ENCODE measurements at places on chromosomes 6 and 20.

DNA sequence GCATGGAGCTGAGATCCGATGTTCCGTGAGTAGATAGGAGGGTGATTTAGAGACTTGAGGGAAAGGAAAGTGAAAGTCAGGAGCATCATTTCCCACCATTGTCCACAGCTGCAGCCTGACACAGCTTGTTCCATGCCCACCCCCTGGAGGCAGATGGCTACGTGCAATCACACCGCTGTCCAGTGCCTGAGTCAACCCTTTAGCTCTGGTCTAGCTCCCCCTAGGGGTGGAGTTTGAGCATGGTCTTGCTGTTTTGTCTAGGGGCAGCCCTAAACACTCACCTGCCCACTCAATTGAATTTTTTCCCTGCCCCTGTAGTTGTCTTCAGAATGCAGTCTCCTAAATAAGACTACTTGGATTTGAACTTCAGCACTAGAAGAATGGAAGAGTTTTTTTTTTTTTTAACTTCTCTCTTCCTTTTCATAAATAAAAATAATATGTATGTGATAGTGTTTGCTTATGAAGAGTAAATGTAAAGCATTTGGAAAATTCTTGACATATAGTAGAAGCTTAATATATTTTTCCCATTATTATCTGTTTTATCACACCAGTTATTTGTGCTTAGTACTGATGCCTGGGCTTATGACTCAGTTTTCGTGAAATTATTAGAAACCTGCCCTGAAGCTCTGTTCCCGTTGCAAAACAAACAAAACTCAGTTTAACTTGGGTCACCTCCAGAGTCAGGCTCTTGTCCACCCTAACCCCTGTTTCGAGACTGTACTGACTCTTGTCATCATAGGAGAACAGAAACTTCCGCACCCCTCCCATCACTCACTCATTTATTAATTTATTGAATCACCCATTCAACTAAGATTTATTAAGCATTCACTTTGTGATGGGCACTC is 814.8 kb downstream of the MAFB start:
- DNase-seq, result peak; percentile 38

DNA sequence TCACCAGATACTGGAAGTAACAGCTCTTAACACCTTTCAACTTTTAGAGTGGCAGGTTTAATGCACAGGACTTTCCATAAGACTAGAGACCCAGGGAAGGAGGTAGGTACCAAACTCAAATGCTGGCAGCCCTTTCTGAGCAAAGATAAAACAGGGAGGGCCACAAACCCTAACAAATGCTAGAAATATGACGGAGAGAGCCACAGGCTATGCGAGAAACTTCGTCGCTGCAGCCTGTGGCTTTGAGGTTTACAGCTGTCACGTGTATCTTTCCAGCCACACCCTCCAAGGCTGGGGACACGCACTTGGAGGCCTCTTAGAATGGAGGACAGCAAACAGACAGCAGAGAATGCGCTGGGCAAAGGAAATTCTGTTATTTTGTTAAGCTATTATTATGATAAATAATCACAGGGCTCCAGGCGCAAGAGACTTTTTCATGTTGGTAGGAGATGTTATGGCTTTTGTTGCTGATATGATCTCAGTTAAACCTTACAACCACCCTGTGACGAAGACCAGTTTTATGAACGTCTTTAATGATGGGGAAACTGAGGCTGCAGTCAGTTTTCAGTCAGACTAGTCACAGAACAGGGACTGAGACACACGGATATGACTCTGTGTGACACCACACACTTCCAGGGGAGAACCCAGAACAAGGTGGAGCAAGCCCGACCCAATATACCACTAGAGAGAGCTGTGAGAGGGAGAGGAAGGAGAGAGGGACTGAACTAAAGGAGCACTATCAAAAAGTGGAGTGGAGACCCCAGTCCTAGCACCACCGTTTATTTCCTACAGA is 2.0 kb downstream of the TRAM2 start:
- DNase-seq, result no peak

DNA sequence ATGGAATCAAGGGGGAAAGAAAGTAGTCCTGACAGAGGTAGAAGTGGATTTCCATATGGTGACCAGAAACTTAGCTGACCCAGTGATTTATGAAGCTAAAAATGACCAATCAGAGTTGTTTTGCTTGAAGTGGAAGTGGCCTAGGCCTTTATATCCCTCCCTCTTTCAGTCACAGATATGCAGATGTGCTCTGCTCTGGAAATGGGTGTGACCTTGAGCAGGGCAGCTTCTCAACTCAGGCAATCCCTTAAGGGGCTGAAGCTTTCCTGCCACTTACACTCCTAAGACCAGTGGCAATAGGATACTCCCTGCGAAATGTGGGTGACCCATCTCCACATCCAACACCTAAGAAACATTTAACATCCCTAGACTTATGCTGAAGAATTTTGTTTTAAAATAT is 256.6 kb downstream of the EYS start:
- DNase-seq, result peak; percentile 12

GRCh38 chr6:42454428-42454791 is 2.7 kb upstream of the TRERF1 start:
- DNase-seq, result no peak

- DNase-seq, result no peak
Observed at GRCh38 chr20:24605937-24606455, 136.6 kb downstream of the SYNDIG1 start.

- no peak for DNase-seq
Observed at GRCh38 chr6:54957698-54958097, 111.1 kb downstream of the FAM83B start.

GRCh38 chr6:96520171-96521115 is 1.2 kb upstream of the UFL1 start:
- no peak for DNase-seq

GRCh38 chr6:143399775-143400174 is 50.7 kb downstream of the ADAT2 start:
- DNase-seq, result no peak

DNA sequence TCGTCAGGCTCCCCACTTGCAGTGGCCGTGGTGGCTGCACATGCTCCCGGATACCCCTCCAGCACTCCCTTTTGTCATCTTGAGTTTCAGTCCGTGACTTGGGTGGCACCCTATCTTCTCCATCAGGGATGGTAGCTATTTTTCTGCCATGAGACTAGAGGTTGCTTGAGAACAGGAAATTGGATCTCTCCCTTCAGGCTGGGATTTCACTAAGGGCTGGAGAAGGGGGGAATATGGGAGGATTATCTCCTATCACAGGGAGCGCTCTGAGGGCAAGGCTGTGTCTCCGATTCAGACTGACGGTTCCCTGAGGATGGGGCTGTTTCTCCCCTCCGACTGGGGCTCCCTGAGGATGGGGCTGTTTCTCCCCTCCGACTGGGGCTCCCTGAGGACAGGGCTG is 123.1 kb downstream of the MRPL14 start:
- no peak for DNase-seq

DNA sequence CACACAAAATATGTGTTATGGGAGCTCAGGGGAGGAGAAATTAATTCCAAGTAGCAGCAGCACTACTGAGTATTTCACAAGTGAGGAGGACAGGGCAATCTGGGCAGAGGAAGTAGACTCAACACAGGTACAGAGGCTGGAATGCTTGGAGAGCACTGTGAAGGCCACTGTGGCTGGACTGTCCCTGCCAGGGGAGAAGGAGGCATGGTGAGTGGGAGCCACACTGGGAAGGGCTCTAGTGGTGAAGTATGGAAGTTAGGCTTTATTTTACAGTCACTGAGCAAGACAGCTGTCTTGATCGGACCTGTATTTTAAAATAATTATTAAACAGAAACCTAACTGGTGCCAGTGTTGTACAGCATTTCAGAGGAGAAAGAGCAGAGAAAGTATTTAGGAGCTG is 28.8 kb downstream of the FAM229B start:
- DNase-seq, result no peak

GRCh38 chr6:33160728-33161344 is 31.4 kb downstream of the COL11A2 start:
- peak; percentile 40 for DNase-seq

DNA sequence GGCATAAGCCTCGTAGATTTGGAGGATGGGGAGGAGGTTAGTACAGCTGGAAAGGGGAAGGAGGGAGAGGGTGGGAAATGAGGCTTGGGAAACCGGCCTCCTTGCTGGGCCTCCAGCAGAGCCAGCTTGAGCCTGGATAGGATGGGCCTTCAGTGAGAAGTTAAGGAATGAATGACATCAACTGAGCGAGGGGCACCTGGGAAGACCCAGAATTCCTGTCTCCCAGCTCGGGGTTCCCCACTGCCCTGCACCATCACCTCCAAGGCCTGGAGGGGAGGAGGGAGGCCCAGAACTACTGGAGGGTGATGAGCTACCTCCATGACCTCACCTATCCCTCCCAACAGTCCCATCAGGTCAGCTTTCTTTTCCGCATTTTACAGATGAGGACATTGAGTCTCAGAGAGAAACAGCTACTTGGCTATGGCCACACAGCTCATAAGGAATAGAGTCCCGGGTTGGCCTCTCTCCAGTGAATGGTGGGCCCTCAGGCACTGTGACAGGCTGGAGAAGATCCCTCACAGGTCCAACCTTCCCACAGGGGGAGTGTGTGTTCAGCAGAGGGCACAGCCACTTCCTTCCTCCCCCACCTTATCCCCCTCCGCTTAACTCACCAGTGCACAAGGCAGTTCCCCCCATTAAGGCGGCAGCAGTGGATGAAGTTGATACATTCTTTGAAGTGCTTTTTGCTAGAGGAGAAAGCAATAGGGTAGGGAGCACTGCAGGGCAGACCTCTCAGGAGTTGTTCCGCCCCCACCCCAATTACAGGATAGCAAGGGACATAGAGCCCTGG is 6.8 kb downstream of the DUSP15 start:
- no peak for DNase-seq
